ENCODE measurements at places on chromosomes 12 and 14. TPM values are rescaled to one million over a fixed set of nuclear protein-coding genes. Genes with fewer than 3 reads are reported as not detected.

GRCh38 chr12:69096669-69097335 lies 142.6 kb upstream of the CPSF6 start:
- DNase-seq = no peak

- DNase-seq = no peak
Measured at GRCh38 chr14:54724676-54725325, 157.9 kb downstream of the SAMD4A start.

Gene DNAH10
- not detected for total RNA-seq

Gene SDR9C7
- total RNA-seq = not detected

Gene LMNTD1
- total RNA-seq = not detected
